ENCODE measurements at places on chromosomes 5 and 9.
A peak's percentile ranks its signal among the peaks of the same experiment; 100 is the strongest.

- no peak for DNase-seq
Observed at GRCh38 chr9:104960662-104961061, 32.7 kb upstream of the ABCA1 start.

GRCh38 chr9:34252016-34252415 is 73.2 kb downstream of the UBAP1 start:
- DNase-seq = no peak

GRCh38 chr5:158858746-158859145 is 241.0 kb downstream of the EBF1 start:
- no peak for DNase-seq

- DNase-seq = peak; percentile 75
Observed at GRCh38 chr9:114366334-114367128, 21.3 kb downstream of the AKNA start.

Measured in activated CD4-positive, alpha-beta memory T cell treated with anti-CD3 and anti-CD28 coated beads for 36 hours (primary cell).